ENCODE measurements at places on chromosomes 6 and 20.

DNA sequence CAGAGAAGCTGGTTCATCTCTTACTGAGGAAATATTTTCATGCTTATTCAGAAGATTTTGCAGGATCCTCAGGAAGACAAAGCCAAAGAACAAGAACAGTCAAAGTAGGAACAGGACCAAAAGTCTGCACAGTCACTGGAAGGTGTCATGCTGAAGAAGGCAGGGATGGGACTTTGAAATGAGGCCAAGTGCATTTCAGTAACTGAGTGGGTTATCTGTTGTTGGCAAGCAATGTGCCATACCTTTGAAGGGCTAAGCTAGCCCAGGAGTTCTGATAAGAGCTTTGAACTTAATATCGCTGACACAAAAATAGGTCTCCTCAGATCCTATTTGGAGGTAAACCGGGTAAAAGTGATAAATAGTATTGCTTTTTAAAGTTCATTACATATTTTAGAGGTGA lies 31.5 kb downstream of the SLC16A10 start:
- DNase-seq: no peak

DNA sequence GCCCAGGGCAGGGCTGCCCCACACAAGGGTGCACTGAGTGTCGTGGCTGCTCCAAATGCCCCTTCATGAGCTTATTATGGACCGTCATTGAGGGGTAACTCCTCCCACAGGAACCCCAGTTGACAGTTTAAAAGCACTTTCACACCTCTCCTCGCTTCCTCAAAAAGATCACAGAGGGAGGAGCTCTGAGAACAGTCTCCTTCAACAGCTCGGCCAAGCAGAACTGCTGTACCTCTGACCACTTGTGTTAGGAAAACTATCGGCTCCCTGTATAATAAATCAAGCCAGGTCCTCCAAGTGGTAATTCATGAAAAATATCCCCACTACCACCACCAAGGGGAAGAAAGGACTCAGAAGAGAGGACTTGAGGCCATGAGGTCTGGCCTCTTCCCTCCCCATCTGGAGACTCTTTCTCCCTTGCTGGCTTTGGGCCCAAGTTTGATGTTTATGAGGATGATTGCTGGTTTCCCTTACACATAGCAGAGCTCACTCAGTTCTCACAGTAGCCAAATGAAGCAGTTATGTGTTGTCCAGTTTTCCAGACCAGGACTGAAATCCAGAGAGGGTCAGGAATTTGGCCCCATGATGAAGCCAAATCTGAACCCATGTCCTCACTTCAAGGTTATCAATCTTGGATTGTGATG lies 8.7 kb downstream of the SNX21 start:
- no peak for DNase-seq

DNA sequence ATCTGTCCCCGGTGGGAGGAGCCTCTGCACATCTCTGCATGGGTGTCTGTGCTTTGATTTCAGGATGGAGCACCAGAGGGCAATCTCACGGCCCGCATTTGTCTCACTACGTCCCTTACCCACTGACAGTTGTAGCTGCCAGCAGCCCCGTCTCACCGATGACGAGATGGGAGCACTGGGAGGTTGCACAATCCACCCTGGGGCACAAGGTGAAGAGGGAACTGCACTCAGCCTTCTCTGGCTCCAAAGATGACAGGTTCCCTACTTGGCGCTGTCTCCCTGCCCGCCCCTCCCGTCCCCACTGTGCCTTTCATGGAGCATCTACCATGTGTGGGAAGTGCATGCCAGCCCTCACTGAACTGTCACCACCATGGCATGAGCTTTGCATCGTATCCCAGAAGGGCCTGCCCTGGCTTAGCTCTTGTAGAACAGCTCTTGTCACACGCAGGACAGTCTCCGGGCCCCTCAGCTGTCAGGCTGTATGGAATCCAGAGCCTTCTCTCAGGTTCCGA lies 99.9 kb upstream of the PMEPA1 start:
- DNase-seq: no peak

DNA sequence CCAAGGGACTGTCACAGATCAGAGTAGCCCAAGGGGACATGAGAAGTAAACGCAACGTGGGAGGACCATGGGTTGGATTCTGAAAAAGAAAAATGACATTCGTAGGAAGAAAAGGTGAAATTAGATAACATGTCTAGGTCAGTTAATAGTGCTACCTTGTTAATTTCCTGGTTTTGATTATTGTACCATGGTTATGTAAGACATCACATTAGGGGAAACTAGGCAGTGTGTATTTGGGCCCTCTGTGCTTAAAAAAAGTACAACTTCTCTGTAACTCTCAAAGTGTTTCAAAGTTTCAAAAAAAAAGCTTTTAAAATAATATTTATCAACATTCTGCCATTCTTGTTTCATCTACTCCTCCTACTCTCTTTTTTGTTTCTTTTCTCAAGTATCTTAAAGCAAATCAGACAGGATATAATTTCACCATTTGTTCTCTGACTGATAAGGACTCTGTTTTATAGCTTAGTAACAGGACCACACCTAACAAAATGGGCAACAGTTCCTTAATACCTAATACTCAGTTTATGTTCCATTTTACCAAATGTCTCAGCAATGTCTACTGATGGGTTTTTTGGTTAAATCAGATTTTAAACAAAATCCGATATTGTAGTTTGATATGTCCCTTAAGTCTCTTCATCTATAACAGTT lies 97.1 kb upstream of the PLCB4 start:
- DNase-seq: no peak

GRCh38 chr6:142112451-142113061 lies 20.2 kb upstream of the GJE1 start:
- peak; percentile 63 for DNase-seq

GRCh38 chr6:16635291-16635809 lies 125.9 kb downstream of the ATXN1 start:
- DNase-seq: no peak

DNA sequence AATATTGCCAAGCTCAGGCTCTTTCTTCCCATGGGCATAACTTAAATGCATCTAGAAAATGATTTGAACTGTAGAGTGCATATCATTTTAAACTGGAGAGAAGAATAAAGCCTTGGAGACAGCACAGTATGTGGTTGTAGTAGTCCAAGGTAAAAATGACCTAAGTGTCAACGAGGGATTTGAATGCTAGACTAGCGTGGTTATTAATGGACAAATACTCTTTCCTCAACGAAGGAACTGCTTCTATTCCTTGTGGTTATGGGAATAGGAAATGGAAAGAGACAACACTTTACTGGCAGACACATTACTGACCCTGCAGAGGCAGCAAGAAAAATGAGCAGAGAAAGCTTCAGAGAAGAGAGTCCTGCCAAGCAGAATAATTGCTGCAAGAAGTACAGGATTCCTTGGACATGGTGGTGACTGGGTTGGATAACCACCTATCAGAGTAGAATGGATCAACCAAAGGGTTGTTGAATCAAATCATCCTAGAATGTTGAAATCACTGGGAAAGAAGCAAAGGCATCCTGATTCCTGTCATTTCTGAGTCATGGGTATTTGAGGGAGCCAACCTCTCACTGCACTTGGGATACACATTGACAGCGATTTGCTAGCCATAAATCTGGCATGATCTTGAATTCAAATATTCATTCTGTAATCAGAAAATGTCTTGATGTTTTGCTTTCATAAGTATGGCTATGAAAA lies 258.1 kb upstream of the EPHA7 start:
- no peak for DNase-seq

DNA sequence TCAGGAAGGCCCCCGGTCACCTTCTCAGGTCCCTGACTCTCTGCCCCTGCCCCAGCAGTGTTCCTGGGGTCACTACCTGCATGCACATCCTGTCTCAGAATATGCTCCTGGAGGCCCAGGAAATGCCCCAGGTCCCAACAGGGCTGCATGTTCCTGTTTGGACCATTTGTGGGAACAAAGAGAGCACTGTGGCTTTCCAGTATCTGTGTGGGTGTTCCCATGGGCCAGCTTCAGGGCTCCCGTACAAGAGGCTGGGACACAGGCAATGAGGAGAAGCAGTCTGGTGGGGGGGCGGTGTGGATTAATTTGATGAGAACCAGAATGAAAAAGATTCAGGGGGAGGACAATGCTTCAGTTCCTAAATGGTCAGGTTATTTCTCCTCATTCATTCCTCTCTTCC lies 61.5 kb upstream of the GGTLC1 start:
- no peak for DNase-seq

GRCh38 chr20:58480551-58481336 lies 34.5 kb downstream of the APCDD1L start:
- DNase-seq: no peak

DNA sequence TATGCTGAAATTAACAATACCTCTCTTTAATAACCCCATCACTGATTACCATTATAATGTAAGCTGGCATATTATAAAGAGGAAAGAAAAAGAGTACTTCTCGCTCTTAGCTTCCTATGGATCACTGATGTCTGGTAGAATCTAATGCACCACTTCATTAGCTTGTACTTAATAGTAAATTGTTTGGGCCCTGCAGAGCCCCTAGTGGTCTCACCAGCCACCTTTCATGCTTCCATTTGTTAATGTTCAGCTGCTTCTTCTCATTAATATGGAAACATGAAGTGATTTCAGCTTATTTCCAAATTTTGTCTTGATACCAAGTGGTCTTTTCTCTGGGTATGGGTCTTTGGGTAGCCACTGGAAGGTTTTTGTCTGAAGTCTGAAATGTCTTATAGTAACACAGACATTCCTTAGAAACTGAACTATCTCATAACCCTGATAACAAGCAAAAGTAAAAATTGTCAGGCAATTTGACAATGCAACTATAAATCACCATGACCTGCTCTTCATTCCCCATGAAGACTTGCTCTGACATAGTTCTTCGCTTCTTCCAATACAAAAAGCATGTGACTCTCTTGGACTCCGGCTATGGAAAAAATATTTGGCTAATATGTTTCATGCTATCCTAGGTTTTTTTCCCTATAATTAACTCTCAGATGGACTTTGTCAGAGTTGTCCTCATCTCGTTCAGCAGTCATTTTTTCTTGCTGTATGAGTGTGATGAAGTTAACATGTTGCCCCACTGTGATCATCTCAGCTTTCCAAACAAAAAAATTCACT lies 395.8 kb upstream of the MARCKS start:
- DNase-seq: no peak

DNA sequence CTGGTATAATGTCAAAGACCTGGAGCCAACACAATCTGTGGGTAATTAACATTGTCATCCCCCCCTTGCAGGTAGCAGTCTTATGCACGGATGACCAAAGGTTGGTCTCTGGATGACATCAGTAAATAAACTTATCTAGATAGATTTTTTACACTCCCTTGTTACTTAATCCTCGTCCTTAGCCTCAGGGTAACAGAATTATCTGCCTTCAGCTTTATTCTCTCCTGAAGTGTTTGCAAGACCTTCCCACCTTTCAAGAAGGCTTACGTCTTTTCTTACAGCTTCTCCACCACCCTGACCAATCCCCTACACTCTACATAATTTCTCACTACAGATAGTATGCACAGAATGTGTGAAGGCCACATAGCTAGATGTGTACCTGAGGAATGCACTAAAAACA lies 434.8 kb upstream of the HTR1E start:
- no peak for DNase-seq

GRCh38 chr6:135148889-135149288 lies 32.2 kb upstream of the MYB start:
- no peak for DNase-seq

- DNase-seq: no peak
These were observed at the start of gene SLC52A3 for GRCh38 chr20:768426-768978. TSS of gene SLC52A3 (minus strand) at chr20:768500. CDS start at chr20:765774, 2,726 bp downstream.

DNA sequence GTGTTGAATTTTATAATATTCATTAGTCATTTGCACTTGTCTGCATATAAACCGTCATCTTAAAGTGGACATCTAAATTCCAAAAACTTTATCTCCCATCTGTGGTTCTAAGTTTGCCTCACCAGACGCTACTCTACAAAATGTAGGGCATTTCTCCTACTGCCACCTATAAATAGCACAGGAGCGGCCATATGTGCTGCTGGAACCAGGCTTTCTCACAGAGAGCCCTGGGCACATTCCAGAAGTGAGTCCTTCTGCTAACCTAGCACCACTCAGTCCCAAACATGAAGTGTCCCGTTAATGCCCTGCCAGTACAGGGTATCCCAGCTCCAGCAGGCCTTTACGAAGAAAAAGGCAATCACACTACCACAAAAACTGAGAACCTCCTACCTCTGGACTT lies 153.7 kb downstream of the TMEM242 start:
- DNase-seq: no peak

DNA sequence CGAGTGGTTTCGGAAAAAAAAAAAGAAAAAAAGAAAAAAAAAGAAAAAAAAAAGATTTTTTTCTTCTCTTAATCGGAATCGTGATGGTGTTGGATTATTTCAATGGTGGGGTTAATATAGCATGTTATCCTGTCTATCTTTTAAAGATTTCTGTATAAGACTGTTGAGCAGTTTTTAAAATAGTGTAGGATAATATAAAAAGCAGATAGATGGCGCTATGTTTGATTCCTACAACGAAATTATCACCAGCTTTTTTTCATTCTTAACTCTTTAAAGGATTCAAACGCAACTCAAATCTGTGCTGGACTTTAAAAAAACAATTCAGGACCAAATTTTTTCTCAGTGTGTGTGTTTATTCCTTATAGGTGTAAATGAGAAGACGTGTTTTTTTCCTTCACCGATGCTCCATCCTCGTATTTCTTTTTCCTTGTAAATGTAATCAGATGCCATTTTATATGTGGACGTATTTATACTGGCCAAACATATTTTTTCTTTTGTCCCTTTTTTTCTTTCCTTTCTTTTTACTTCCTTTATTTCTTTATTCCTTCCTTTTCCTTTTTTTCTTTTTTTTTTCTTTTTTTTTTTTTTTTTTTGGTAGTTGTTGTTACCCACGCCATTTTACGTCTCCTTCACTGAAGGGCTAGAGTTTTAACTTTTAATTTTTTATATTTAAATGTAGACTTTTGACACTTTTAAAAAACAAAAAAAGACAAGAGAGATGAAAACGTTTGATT lies 3.6 kb downstream of the SOX4 start:
- no peak for DNase-seq

GRCh38 chr20:45338121-45339030 lies 9.8 kb downstream of the SDC4 start:
- no peak for DNase-seq

DNA sequence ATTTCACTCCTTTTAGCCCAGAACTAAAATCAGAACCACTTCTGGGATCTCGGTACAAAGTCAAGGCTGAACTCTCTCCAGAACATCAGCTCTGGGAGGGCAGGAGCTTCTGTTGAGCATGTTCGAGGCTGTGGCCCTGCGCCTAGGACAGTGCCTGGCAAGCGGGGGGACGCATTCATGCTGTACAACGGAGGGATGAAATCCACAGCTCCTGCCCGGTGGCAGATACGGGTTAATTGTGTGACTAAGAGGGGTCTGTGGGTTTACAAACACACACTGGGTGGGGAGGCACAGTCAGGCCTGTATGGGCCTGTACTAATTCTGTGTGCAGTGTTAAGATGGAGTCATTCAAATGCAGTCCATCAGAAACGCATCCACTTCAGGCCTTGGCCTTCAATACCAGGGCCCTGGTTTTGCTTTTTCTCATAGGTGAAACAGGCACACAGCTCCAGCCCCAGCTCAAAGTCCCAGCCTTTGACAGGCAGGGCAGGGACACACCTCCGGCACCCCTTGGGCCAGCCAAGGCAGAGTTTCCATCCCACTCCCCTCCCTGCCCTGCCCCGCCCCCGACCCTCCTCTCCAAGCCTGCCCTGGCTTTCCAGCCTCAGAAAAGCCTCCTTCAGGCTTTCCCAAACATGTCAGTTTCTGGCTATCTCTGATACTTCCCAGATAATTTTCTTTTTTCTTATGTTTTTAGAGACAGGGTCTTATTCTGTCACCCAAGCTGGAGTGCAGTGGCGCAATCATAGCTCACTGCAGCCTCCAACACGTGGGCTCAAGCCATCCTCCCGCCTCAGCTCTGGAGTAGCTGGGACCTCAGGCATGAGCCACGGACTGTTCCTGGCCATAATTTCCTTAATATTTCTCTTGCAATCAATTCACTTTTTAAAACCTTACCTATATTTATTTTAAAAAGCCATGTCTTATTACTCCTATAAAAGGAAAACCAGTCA lies 109.8 kb downstream of the SULF2 start:
- DNase-seq: no peak
